ENCODE measurements at places on chromosomes 11 and 22.

DNA sequence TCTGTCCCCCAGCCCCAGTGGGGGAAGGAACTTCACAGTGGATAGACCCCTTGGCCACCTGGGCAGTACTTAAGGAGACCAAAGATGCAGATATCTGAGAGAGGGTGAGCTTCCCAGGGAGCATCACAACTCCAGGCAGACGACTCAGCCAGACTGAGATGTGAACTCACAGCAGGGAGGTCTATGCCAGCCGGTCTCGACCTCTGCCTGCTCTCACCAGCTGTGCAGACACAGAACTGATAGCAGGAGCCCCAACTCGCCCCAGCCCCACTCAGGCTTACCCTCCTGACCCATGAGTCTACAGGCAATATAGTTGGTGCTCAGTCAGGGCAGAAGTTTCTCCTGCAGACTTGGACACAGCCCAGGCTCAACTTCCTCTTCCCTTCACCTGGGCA is 29.7 kb upstream of the ACCSL start:
- DNase-seq = no peak

DNA sequence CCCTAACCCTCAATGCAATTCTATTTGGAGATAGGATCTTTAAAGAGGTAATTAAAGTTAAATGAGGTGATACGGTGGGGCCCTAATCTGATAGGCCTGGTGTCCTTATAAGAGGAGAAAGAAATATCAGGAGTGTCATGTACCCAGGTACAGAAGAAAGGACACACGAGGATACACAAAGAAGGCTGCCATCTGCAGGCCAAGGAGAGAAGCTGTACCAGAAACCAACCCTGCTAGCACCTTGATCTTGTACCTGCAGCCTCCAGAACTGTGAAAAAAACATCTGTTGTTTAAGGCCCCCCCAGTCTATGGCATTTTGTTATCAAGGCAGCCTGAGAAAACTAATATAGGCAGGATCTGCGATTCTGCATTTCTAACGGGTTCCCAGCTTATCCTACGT is 44.2 kb downstream of the FBXO7 start:
- no peak for DNase-seq

DNA sequence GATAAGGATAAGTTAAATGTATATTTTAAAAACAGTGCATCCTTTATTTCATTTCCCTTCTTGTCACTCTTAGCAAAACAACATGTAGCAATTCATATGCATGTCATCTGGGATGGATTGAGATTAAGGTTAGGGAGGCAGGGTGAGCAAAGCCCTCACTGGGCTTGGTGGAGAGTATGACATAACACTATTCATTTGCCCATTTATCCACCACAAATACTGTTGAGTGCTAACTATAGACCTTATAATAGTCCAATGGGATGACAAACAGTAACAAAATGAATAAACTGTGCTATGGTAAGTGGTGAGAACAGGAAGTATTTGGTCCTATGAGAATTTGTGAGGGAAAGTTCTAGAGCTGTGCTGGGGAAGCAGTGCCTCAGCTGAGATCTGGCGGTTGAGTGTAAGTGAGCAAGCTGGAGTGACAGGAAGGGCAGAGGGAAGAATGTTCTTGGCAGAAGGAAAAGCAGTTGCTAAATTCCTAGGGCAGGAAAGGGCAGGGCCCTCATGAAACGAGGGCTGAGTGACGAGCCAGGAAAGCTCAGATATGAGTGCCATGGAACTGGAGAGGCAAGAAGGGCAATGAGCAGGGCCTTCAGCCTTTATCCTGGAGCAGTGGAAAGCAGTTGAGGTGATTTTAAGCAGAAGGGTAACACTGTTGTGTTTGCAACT is 6.7 kb downstream of the HSD17B12 start:
- no peak for DNase-seq

- no peak for DNase-seq
These were observed 38.4 kb downstream of the TOLLIP start for GRCh38 chr11:1271002-1271401.

GRCh38 chr22:29244785-29245625 is 22.8 kb downstream of the RHBDD3 start:
- no peak for DNase-seq

- peak; percentile 68 for DNase-seq
These were observed 265.4 kb upstream of the ARHGAP20 start for GRCh38 chr11:110977661-110978060.

GRCh38 chr11:109378034-109378433 is 44.0 kb upstream of the C11orf87 start:
- no peak for DNase-seq

- no peak for DNase-seq
These were observed 195.9 kb downstream of the ARHGAP42 start for GRCh38 chr11:100882957-100883356.

- DNase-seq = no peak
These were observed 2.0 kb upstream of the TRIM34 start for GRCh38 chr11:5622802-5623201.

DNA sequence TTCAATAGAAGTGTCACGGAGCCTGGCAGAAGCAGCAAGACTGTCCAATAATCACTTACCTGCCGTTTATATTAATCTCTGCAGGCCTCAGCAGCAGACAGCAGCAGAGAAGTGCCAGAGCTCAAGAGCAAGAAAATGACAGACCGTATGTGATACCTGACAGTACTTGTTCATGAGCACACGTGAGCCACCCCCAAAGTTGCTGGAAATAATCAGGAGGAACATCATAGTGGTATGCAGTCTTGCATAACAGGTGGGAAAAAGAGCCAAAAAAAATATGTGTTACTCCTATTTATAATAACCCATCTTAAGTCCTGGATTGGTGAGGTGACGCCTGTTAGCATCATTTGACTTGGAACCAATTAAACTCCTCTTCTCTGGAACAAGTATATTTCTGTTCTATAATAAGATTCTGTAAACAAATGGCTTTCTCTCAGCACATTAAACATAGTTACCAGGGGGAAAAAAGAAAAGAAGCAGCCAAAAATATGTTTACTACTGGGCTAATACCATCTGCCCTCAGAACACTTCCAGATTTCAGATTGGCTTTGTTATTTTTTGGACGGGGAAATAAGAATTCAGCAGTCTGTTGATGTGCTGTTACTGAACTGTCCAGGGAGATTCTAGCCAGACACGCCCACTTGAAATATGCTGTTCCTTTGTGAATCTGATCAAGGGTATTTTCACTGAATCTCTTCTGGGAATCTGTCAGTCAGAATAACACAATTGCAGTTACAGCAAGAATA is 7.9 kb upstream of the SLN start:
- DNase-seq = no peak
